RCC 7860 (cell line): ENCODE measurements at places on chromosomes 2 and 18.

- no peak for DNase-seq
These were observed 193.4 kb downstream of the SOX11 start for GRCh38 chr2:5885451-5886173.

DNA sequence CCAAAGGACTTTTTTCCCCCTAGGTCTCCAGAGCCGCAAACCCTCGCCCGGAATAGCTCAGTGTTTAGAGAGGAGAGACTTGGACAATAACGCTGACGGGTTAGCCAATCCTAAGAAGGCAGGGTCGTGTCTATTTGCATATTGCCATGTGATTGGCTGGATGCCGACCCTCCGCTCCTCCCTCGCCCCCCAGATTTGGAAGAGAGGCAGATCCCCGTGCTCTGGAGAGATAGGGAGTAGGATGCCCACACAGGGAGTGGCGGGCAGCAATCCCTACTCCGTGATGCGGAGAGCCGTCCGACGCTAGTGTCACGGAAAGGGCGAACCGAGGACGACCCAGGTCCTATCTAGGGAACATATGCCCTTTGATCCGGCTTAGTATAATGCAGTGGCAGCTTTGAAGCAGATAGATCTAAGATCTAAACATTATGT lies 1.4 kb downstream of the WNT6 start:
- no peak for DNase-seq

DNA sequence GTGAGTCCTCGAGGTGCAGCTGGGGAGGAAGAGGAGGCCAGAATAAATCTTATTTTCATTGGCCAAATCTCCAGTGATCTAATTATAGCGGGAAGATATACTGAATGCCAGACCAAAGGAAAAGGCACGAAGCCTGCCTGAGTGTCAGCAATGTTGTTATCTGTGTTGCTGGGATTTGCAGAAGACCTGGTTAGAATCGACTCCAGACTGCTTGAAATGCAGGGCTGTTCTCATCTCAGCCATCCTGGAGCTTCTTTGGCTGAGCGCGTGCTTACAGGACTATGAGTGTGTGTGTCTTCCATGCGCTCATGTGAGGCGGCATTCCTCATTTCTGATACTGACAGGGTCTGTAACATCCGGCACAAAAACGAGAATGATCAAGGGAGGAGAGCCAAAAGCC lies 81.2 kb downstream of the TSN start:
- DNase-seq, result no peak

DNA sequence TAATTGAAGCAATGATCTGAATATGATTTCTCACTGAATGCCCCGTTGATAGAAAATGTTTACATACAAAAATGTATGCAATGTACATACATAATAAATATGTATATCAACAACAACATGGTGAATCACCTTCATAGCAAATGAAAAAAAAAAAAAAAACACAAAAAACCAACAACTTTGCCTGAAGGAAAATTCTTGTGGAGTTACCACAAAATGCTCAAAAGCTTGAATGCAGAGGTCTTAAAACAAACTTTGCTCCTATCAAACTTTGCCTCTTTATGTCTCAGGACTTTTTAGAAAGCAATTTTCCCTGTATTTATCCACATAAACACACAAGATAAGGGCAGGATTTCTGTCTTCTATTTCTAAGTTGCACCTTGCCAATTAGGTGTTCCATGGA lies 92.9 kb upstream of the SIX2 start:
- no peak for DNase-seq

- DNase-seq, result no peak
These were observed 1.7 kb downstream of the TRIP12 start for GRCh38 chr2:229920011-229920641.

- DNase-seq, result no peak
These were observed 715.6 kb downstream of the EPHA4 start for GRCh38 chr2:220856486-220856885.

GRCh38 chr2:215505044-215505786 lies 69.3 kb upstream of the FN1 start:
- no peak for DNase-seq

DNA sequence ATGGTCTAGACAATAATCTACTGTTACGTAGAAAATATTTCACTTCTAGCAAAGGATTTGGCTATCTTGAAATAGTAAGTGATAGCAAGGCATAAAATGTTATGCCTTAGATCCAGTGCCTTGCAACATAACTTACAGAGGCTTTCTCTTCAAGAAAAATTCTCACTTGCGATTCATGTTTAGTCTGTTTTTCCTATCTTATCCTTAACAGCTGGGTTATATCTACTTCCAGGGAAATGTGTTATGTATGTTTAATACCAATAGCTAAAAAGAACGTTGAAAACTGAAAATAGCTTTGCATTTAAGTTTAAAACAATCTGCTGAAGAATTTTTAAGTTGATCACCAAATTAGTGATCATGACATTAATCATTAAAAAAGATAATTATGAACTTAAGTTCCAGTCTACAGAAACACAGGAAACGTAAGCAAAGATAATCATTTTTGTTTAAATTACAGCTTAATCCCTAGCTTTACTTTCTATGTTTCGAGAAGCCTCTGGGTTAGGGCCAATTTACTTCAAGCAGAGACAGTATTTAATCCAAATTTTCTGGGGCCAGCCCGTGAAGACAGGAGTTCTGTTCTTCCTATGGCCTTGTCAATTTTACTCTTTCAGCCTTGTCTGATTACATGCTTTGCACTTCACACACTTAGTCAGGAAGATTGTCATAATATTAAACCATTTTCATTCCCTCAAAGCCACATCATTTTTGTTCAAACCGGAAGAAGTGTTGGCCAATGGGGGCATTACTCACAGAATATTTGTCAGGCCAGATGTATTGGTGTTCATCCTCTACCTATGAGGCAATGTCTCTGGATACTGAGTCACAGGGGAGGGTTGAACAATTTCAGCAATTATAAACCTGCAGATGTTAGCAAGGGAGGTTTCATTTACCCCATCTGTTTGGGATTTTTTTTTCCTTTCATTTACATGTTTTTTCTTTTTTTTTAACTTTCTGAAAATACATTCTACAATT lies 1132.9 kb upstream of the ZEB2 start:
- DNase-seq, result peak; percentile 61

GRCh38 chr18:13103366-13103765 lies 112.2 kb downstream of the CEP192 start:
- DNase-seq, result no peak

DNA sequence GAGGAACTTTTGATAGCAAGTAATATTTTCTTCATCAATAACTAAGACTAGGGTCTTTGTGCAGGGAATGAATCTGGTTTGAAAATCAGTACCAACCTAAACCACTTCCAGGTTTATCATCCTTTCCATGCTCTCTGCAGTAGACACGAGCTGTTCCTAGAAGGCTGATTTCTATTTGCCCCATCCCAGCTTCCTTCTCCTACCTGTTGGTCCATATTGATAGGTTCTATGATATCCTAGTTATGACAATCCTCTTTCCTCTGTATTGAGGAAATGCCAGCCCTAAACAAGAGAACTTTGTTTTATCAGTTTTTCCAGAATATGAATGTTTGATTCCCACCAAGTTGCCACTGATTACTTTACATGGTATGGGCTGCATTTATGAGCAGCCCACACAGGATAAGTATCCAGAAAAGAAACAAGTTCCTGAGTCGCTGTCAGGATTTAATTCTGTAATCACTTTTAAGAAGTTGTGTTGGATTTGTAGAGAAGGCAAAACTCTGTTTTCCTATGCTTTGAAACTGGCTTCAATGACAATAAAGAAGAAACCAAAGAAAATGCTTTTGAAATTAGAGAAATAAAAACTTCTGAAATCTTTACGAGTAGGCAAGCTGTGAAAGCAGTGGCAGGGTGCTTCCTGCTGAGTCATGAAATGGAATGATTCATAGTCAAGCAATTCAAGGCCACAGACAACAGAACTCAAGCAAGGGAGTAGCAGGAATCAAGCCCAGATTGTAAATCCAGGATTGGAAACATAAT lies 37.3 kb upstream of the TANK start:
- DNase-seq, result peak; percentile 85

GRCh38 chr2:215958257-215958656 lies 55.1 kb downstream of the MREG start:
- no peak for DNase-seq

DNA sequence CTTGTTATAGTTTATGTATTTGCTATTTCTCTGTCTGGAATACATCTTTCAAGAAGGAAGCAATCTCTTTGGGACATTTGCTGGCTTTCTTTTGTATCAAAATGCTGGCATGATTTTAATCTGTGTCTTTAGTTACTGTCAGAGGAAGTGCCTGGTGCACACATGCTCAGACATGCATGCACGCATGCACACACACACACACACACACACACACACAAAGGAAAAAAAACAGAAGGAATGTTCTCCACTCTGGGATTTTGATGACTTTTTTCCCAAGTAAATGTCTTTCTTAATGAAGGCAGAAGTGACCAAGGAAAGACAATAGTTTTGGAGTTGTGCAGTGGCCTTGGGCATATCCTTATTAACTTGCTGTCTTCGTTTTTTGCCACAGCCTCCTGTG lies 6.7 kb downstream of the GNAL start:
- no peak for DNase-seq
